ENCODE measurements at places on chromosomes 13 and 19.

DNA sequence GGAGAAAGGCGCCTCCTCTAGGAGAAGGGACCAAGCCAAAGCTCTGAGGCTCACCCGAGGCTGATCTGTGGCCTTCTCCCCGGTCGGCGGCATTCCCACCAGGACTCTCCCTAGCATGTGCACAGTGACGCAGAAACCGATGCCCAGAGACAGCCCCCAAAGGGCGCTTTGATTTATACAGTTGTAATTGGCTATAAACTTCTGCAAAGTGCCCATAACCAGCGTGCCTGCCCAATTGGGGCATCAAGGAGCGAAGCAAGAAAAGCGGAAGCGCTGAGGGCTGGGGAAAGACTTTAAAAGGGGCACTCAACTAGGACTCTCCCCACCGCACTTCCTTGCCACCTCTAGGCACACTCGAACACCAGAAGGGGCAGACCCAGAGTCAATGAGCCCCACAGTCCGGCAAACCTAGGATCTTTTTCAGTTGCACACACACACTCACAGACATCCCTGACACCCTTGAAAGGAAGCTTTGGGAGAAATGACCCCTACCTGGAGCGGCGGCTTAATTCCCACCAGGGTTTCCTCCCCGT is 1.8 kb downstream of the CDX2 start:
- DNase-seq, result no peak

- no peak for DNase-seq
Measured at GRCh38 chr13:73058432-73058735, 421 bp upstream of the KLF5 start.

GRCh38 chr19:38079926-38080380 is 144.1 kb downstream of the DPF1 start:
- no peak for DNase-seq

- no peak for DNase-seq
Measured at GRCh38 chr13:93017493-93018112, 209.0 kb upstream of the GPC6 start.

- no peak for DNase-seq
Measured at GRCh38 chr13:35983206-35983605, 148.0 kb downstream of the DCLK1 start.

DNA sequence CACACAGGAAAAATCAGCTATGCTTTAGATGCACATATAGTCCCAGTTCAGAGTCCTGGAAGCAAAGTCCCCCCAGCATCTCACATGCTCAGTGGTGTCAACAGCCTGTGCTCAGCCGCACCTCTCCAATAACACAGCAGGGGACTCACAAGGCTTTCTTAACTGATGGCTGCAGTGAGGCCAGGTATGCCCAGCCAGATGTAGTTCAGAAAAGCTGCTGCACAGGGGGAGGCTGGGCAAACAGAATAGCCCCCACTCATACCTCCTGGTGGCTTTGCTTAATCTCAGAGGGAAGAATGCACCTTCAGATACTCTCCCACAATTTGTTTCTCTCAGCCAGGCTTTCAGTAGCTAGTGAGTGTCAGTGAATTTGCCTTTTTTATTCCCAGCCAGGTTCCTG is 33.4 kb downstream of the FAM124A start:
- no peak for DNase-seq

DNA sequence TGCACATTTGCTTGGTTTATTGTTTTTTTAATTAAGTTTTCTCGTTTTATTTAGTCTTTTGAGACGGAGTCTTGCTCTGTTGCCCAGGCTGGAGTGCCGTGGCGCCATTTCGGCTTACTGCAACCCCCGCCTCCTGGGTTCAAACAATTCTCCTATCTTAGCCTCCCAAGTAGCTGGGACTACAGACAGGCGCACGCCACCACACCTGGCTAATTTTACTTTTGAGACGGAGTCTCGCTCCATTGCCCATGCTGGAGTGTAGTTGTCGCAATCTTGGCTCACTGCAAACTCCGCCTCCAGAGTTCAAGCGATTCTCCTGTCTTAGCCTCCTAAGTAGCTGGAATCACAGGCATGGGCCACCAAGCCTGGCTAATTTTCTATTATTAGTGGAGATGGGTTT is 1.3 kb downstream of the RPS9 start:
- DNase-seq, result no peak

DNA sequence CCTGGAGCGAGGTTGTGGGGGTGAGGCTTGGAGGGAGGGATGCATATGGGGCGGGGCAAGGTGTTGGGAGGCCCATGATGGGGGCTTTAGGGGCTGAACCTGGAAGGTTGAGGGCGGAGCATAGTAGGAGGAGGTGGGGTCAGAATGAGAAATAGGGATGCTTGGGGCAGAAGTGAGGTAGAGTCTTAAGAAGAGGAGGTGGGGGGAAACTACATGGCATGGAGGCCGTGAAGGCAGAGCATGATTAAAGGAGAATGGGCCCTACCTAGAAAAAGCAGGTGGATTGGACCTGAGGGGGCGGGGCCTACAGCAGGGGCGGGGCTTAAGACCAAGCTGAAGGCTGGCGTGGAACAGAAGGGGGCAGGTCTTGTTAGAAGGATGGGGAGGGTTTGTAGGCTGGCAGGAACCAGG is 799 bp downstream of the NR1H2 start:
- DNase-seq, result peak; percentile 49

DNA sequence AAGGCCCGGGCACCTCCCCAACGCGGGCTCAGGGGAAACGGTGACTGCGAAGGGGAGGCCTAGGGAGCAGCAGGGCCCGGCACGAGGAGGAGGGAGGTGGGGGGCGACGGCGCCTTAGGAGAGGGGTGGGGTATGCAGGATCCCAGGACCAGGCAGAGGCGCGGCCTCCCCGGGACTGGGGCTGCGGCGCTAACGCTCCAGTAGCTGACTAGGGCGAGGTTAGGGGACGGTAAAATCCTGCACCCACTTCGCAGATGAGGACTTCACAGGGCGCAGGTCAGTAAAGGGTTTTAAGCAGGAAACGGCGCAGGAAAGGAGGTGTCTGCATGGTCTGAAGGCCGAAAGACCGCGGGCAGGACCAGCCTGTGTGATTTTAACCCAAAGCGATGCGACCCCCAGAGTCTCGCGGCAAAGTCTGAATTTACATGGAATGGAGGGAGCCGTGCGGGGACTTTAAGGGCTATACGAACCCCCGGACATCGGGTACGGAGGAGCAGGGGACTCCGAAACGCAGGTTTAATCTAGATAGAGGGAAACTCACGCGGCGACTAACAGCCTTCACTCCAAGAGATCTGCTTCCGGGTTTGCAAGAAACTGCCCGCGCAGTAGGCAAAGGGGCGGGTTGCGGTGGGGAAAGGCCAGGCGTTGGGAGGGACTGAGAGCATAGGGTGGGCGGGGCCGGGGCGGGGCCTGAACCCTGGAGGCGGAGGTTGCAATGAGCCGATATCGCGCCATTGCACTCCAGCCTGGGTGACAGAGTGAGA is at the start of gene ZNF665:
Gene ZNF665, minus strand, starts transcription at position 588 of the 764 bp plus-strand sequence. CDS start 10,460 bp downstream, outside the sequence.
- peak; percentile 67 for DNase-seq

GRCh38 chr13:82002710-82003109 is 1661.8 kb upstream of the SPRY2 start:
- DNase-seq, result no peak

DNA sequence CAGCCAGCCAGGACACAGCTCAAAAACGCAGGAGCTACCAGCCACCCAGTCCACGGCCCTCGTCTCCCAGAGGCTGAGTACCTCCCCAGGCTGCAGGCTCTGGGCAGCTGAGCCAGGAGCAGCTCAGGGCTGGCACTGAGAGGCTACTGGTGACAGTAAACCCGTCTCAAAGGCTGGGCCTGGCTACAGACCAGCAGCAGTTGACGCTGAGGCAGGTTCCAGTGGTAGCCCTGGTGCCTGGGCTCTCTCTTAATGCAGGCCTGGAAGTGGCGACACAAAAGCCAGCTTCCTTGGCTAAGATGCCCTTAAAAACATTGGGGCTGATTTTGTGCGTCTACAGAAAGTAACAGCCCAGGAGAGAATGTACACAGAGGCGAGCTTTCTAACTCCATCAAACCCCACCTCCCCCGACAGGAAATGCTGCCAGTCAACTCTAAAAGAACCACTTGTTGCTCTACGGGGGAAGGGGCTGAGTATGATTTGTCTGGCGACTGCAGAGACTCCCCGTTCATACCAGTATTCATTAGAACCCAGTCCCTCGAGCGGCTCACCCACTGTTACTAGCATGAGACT is 126.3 kb downstream of the STK24 start:
- no peak for DNase-seq

- no peak for DNase-seq
Measured at GRCh38 chr19:49744946-49745381, 18.1 kb downstream of the TSKS start.

GRCh38 chr13:47472516-47472915 is 528.6 kb downstream of the SUCLA2 start:
- no peak for DNase-seq

GRCh38 chr19:19595171-19595701 is 23.3 kb downstream of the PBX4 start:
- DNase-seq, result no peak

GRCh38 chr13:21450936-21451335 is 8.2 kb downstream of the ZDHHC20 start:
- DNase-seq, result no peak

GRCh38 chr13:74450964-74451363 is 316.8 kb upstream of the KLF12 start:
- no peak for DNase-seq

GRCh38 chr19:58182577-58182988 is 278 bp upstream of the ZNF274 start:
- no peak for DNase-seq

DNA sequence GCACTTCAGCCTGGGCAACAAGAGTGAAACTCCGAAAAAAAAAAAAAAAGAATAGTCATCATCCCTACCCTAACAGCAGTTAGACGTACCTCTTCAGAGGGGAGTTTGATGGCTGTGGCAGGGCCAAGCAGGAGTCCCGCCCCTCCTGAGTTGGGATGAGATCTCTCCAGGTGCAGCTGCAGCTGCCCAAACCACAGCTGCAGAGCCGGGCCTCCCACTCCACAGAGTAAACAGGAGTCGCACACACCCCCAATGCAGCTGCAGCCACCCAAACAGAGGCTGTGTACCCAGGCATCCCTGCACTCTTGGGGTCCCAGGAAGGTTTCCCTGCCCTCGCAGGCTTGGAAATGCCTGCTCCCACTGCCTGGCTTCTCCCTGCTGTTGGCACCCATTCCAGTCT is 17.4 kb upstream of the MLLT1 start:
- DNase-seq, result no peak

DNA sequence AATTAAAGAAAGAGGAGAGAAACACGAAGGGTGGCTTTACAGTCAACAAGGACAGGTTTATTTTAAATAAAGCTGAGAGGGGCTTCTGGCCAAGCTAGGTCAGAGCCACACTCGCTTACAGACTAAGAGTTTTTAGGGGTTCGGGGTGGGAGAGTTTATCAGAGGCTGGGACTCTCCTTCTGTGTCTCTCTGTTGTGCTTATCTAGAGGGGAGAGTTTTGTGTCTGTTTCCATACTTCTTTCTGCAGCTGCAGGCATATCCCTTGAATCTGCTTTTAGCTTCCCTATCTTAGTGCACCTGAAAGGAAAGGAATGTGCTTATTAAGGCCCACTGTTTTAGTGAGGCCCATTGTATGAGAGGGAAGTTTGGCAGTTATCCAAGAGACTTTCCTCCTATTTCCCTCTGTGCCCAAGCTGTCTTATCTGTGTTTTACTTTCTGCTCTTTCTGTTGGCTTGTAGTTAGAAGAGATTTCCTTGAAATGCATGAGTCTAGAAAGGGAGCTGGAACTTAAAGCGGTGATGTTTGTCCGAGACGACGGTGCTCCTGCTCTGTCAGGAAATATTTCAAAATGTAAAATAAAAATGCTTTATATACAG is 275.3 kb downstream of the KCTD12 start:
- no peak for DNase-seq

GRCh38 chr13:84812078-84812477 is 929.8 kb upstream of the SLITRK1 start:
- DNase-seq, result no peak

DNA sequence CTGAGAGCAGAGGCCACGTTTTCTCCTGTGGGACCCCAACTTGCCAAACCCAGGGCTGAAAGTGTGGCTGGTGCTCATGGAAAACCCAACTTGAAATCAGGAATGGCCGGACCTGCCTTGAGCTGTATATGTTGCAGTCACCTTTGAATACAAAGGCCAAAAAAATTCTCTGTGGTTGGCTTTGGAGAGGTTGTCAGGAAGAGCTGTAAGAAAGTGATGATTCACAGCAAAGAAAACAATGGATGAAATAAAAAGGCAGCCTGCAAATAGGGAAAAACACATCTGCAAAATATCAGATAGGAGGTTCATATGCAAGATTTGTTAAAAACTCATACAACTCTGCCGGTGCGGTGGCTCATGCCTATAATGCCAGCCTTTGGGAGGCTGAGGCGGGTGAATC is 715.8 kb downstream of the UQCRFS1 start:
- DNase-seq, result no peak

DNA sequence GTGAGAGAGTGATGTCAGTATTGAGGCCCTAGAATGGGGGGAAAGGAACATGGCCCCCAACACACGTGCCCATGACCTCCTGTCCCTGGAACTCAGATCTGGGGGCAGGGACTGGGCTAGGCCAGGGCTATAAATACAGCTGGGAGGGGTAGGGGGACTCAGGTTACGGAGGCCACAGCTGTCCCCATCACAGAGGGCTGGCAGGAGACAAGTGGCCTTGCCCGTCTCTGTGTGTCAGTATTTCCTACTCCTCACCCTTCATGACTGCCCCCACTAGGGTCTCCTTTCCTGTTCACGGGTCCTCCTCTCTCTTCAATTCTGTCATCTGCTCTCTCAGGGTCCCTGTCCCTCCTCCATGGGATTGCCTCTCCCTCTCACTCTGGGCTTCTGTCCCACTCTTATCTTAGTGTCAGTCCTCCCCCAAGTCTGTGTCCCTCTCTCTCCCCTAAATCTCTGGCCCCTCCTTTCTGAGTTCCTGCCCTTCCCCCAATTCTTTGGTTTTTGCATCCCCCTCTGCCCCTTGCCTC is 687 bp upstream of the HRC start:
- no peak for DNase-seq

GRCh38 chr19:50829801-50830200 is 3.6 kb downstream of the KLK15 start:
- DNase-seq, result no peak

GRCh38 chr19:18475004-18475453 is 37.1 kb upstream of the ISYNA1 start:
- peak; percentile 48 for DNase-seq

GRCh38 chr13:113338451-113338850 is 25.5 kb downstream of the GRTP1 start:
- DNase-seq, result no peak

- DNase-seq, result no peak
Measured at GRCh38 chr19:45156011-45156630, 4.7 kb downstream of the NKPD1 start.

DNA sequence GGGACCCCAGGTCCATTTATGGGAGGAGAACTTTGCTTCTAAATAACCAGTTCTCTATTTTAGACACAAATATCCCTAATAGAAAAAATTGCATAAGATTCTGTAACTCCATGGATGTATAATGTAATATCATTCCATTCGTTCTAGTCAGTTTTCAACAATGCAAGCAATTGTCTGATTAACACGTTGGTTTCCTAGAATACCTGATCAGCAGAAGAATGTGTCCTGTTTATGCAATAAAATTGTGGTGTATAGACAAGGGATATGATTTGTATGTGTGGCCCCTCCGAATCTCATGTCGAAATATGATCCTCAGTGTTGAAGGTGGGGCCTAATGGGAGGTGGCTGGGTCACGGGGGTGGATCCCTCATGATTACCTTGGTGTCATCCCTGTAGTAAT is 62.1 kb downstream of the RUBCNL start:
- no peak for DNase-seq

- DNase-seq, result peak; percentile 76
Measured at GRCh38 chr19:47790398-47790814, 11.9 kb downstream of the SELENOW start.

All from effector memory CD8-positive, alpha-beta T cell (primary cell).